ENCODE measurements at places on chromosomes 3 and 15.

GRCh38 chr3:44400771-44401170 lies 62.2 kb downstream of the TCAIM start:
- DNase-seq, result no peak

- DNase-seq, result no peak
These were observed 19.5 kb downstream of the EIF4E3 start for GRCh38 chr3:71705681-71706080.

GRCh38 chr3:195032955-195033354 lies 238.0 kb downstream of the XXYLT1 start:
- DNase-seq, result no peak

DNA sequence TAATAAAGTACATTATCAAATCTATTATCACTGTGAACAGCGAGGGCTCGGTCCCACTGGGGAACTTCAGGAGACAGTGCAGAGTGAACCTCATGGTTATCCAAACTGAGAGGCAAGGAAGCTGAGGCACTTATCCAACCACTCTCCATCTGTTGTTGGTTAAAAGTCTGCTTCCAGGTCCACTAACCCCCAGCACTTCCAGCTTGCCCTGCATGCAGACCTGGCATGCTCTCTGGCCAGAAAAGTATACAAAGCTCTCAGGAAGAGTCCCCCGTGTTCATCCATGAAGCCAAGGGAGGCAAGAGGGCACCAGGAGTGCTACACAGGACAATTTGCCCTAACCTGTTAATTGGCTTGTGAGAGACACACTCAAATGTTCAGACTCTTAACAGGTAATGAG lies 36.0 kb downstream of the FBN1 start:
- no peak for DNase-seq

DNA sequence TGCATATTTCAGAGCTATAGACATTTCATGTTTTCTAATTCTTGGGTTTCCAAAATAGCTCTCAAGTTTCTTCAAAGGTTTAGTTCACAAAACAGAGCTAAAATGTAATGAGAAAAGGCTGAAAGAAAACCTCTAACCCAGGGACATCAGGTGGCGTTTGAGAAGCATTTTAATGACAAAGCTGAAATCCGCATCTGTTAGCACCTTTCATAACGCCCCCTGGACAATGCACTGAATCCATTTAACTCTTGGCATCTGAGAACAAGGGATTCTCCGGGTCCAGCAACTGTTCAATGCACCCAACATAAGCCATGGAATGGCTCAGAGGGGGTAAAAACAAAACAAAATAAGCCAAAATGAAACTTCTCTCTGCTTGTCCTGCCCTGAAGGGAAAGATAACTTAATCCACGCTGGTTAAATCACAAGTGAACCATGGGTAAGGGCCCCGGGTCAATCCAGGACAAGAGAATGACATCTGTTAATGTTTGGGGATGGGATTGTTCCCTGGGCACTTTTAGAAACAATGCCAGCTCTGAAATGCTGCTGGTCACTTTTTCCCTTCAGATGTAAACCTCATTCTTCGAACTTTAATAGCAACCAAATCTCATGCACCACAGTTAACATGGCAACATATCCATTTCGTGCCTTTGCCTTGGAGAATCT lies 466.2 kb upstream of the ADAMTS9 start:
- DNase-seq, result no peak

DNA sequence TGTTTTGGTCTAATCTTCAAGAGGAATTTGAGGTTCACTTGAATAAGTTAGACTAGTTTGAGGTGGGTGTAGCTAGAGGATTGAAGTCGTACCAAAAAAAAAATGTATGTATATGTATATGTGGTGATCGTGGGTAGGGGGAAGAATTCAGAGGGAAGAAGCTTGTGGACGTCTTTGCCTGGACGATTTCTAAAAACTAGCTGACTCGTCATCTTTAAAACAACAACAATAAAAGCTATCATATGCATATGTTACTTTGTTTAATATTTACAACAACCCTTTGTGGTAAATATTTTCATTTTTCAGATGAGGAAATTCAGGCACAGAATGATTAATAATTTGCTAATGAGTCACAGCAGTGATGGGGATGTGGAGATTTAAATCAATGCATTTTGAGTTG lies 18.1 kb downstream of the RNF111 start:
- no peak for DNase-seq

DNA sequence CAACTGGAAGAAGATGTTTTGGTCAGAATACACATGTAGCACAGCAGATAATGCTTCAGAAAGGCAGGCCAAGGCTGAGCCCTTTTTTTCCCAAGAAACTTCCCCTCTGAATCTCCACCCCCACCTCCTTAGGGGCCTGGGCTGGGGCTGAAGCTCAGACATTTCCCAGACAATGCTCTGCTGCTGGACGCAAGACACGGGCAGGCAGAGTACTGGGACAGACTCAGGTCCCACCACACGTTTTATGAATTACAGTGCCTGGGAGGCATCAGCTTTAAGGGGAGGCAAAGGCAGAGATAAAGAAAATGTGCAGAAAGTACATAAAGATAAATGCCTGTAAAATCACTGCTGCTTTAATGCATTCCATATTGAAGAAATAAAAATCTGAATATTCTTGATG lies 479.4 kb downstream of the ERC2 start:
- no peak for DNase-seq

DNA sequence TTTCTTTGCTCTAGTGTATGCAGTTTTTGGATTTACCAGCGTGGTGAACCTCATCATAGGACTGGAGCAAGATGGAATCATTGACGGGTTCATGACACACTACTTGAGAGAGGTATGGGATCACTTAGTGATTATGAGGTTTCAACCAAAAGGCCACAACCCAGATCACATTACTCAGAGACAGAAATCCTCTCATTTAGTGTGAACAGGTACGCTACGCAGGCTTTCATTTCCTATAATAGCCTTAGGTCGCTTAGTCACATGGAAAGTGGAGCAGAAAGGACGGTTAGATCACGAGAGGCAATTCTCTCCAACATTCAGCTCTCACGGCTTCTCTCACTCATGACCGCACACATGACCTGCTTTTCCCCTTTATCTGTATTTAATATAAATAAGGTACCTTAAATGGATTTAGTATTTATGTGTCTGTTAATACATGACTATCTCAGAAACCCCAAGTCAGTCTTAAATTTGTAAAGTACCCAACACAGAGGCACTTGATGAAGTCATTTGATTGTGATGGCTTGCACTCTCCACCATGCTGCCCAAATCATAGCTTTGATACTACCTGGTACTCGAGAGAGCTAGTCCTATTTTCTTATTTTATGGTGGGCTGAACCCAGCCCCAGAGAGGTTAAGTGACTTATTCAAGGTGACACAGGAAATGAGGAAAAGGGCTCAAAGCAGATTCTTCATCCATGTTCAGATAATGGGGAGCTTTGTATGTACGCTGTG lies 8.6 kb downstream of the TM6SF1 start:
- no peak for DNase-seq

- no peak for DNase-seq
These were observed 104.5 kb downstream of the RARB start for GRCh38 chr3:25532431-25533162.

DNA sequence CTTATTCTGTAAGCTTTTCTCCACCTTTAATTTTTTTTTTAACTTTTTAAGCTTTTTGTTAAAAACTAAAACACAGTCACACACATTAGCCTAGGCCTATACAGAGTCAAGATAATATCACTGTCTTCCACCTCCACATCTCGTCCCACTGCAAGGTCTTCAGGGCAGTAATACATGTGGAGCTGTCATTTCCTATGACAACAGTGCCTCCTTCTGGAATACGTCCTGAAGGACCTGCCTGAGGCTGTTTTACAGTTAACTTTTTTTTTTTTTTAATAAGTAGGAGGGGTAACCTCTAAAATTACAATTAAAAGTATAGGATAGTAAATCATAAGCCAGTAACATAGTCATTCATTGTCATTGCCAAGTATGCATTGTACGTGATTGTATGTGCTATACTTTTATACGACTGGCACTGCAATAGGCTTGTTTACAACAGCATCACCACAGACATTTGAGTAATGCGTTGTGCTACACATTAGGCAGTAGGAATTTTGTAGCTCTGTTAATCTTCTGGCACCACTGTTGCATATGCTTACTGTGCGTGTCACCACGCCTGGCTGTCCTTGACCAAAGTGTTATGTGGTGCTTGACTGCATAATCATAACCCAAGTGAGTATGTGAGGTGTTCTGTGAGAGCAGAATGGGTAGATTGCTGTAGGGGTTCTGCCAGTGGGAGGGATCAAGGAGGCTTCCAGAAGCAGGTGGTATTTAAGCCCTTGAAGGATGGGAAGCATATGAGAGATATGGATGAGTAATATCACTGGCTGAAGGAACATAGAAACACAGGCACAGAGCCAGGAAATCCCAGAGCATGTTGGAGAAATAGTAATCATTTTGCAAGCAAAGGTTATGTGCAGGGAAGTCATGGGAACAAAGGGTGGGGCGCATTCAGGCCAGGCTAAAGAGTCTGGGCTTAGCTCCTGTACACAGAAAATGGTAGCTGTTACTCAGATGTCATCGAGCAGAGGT lies 18.3 kb downstream of the FBXO22 start:
- DNase-seq, result peak; percentile 57

- DNase-seq, result no peak
These were observed 239.3 kb upstream of the UBE2E1 start for GRCh38 chr3:23566499-23566898.

DNA sequence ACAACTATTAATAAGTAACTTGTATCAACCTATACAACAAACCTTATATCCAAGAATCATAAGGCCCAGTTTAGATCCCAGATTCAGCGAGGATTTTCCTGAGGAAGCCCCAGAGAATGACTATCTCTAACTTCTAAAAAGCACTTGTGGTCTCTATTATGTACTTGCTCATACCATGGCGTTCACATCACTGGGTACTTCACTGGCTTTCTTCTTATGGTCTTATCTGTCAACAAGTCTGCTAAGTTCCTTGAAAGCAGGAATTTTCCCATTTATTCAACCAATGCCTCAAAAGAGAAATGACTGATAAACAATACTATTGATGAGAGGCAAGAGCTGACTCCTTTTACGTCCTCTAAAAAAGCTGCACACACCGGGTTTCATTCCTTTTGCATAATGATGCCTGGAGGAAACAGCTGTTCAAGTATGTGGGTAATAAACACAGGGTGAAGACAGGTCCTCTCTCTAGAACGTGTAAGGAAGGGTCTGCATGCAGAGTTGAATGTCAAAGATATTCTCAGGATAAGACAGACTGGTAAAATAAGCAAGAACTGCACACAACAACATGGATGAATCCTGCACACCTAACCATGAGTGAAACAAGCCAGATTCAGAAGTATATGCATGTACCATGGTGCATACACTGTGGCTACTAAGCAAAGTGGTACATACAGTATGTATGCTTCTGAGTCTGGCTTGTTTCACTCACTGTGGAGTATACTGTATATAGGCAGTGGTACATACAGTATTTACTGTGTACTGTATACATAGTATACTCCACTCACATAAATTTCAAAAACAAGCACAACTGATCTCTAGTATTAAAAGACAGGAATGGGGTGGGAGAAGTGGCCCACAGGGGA lies 408.7 kb downstream of the SHQ1 start:
- no peak for DNase-seq

GRCh38 chr3:31077021-31077601 lies 182.7 kb upstream of the GADL1 start:
- DNase-seq, result peak; percentile 70

GRCh38 chr3:42705058-42705767 lies 2.6 kb upstream of the HHATL start:
- no peak for DNase-seq

- no peak for DNase-seq
These were observed 47.0 kb upstream of the ACKR4 start for GRCh38 chr3:132549890-132550578.

- DNase-seq, result no peak
These were observed 48.4 kb downstream of the TMEM266 start for GRCh38 chr15:76108021-76108723.

GRCh38 chr3:81216192-81216591 lies 545.3 kb downstream of the GBE1 start:
- peak; percentile 44 for DNase-seq

GRCh38 chr3:192514081-192514753 lies 213.1 kb downstream of the FGF12 start:
- peak; percentile 8 for DNase-seq

- no peak for DNase-seq
These were observed 15.6 kb upstream of the RAF1 start for GRCh38 chr3:12679468-12679867.

DNA sequence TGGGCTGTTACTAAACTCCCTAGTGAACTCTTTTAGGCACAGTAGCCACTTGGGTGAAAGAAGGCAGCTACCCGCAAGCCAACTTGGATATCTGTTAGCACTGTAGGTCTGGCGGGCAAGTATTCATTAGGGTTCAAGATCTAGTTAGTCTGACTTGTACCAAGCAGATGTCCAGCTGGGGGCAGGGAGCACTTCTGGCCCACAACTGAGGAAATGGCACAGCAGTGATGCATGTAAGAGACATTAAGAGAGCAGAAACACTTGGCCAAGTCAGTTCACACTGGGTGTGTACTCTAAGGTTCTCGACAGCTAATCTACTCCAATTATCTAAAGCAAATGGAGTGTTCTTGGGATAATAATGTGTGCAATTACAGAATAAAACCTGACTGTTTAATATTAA lies 131.7 kb downstream of the CTNNB1 start:
- DNase-seq, result no peak

GRCh38 chr3:141659821-141660613 lies 78.1 kb upstream of the RNF7 start:
- peak; percentile 10 for DNase-seq

DNA sequence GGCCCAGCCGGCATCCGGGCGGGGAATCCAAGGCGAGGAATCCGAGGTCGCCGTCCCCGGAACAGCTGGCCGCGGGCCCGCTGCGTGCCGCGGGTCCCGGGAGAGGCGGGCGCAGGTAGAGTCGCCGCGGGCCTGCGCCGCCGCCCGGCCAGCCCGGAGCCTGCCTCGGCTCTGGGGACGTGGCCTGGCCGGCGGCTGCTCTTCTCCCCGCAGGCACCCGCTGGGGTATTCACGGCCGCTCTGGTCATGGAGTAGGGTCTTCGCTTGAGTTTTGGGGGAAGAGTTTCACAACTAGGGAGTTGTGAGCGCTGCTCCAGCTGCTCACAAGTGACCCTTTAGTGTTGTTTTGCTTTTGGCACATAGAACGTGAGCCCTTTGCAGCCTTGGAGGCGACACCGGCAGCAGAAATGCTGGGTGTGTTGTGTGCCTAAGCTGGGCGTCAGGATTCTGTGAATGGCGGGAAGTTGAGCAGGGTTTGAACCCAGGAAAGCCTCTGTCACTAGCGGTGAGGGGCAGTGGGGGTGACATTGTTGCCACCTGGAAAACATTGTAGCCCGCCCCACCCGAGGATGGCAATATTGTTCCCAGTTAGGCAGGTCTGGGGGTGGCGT lies 4.0 kb downstream of the TRIM71 start:
- no peak for DNase-seq

GRCh38 chr3:142664311-142664710 lies 59.5 kb upstream of the TRPC1 start:
- DNase-seq, result no peak

DNA sequence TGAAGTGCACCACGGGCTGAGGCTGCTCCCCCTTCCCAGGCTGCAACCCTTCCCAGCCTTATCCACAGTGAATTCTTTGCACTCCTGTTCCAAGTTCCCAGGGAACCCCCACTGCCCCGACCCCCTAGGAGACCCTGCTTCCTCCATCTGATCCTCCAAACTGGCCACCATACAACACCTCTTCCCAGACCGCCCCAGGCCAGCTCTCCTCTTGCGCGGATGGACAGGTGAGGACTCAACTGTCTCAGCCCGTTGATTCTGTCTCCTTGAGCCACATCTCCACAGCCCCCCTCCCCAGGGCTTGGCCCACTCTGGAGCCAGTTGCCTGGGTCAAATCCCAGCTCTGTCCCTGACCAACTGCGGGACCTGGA lies 21.7 kb downstream of the GRIP2 start:
- DNase-seq, result no peak

GRCh38 chr3:100516838-100517237 lies 24.4 kb downstream of the TMEM45A start:
- DNase-seq, result peak; percentile 74

GRCh38 chr3:128011140-128011539 lies 41.1 kb upstream of the SEC61A1 start:
- no peak for DNase-seq
